ENCODE measurements at places on chromosomes 3 and 15.

DNA sequence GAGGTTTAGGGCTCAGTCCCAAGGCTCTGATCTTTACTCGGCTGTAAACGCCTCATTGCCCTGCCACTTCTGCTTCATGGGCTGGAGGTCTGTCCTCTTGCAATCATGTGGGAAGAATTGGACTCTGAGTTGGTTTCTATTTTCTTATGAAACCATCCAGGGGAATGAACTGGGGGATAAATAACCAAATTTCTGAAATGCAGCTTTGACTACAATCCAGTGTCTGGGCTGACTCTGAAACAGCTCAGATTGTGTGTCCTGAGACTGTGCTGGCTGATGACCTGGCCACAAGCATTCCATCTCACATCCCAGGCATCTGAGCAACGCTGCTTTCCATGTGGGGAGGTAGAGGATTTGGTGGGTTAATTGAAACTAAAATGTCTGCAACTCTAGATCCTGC is 71.0 kb upstream of the GALNT15 start:
- H3K27ac ChIP-seq, result peak overlapping the region; percentile 27
- H3K27me3 ChIP-seq, result no peaks in the 10 kb centered on the region
- peaks cover 7% of the 10 kb centered on the region for H3K36me3 ChIP-seq
- H3K4me1 ChIP-seq, result no peaks in the 10 kb centered on the region
- H3K4me3 ChIP-seq, result peak overlapping the region; percentile 53
- DNase-seq, result peak; percentile 64

DNA sequence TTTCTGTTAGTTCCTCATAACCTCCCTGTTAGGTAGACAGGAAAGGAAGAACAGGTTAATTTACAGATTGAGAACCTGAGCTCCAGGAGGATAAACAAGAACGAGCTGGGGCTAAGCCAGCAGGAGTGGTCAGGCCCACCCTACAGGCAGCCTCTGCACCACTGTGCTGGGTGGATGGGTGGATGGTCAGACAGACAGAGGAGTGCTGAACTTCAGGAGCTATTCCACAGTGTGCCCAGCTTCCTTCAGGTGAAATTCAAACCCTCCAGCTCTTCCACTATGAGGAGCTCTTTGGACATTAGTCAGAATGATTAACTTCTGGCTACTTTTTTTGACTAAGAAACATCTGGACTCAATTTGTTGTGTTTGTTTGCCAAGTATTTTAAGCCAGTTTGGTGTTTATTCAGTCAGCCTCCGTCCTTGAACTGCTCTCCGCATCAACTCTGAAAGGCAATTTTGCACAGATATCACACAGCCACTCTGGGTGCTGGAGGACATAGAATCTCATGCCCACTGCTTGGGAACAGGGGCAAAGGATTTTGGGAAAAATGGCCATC is 361.9 kb downstream of the CLSTN2 start:
- H3K27me3 ChIP-seq, result no peaks in the 10 kb centered on the region
- no peak for DNase-seq
- peaks cover 10% of the 10 kb centered on the region for H3K4me1 ChIP-seq
- no peak overlapping the region for H3K27ac ChIP-seq
- no peak overlapping the region for H3K4me3 ChIP-seq

DNA sequence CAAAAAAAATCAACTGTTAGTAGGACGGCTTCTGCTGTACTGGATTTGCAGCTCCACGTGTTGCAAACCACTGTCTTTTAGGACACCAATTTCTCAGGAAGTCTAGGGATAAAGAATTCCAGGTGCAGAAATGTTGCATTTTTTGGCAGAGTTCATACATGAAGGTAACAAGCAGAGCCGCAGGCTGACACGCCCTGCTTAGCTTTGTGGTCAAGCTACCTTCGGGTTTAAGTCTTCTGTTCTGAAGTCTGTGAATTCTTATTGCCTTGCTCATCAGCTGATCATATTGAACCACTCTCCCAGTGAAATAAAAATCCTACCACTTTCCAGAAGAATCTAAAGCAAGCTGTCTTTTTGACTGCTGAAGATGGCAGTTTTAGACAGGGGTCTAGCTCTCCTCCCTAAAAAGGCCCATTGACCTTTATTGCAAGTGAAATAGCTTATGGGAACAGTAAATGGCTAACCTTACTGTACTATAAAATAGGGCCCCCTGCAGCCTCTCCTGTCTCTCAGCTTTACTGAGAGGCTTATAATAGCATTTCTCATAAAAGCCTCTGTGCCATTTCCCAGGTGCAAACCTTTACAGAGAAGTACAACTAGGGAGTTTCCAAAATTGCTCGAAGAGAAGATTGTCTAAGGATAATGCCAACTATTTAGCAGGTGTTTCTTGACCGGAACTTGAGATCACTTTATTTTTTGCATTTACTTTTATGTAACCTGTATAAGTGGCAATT is 262.2 kb upstream of the IL12A start:
- H3K27ac ChIP-seq, result peak overlapping the region; percentile 16
- peaks cover 3% of the 10 kb centered on the region for H3K4me1 ChIP-seq
- H3K36me3 ChIP-seq, result no peaks in the 10 kb centered on the region
- H3K27me3 ChIP-seq, result no peaks in the 10 kb centered on the region
- peak; percentile 8 for DNase-seq
- no peak overlapping the region for H3K4me3 ChIP-seq

- H3K27ac ChIP-seq, result no peak overlapping the region
- H3K36me3 ChIP-seq, result no peaks in the 10 kb centered on the region
- DNase-seq, result no peak
- no peaks in the 10 kb centered on the region for H3K27me3 ChIP-seq
These were observed 27.0 kb downstream of the EPHB1 start for GRCh38 chr3:134822090-134822489.

GRCh38 chr15:58484791-58485600 is 53.2 kb downstream of the LIPC start:
- no peak for DNase-seq
- H3K27ac ChIP-seq, result no peak overlapping the region
- H3K27me3 ChIP-seq, result no peaks in the 10 kb centered on the region
- H3K36me3 ChIP-seq, result no peaks in the 10 kb centered on the region
- peaks cover 3% of the 10 kb centered on the region for H3K4me1 ChIP-seq

GRCh38 chr15:83153288-83153687 is 45.8 kb downstream of the TM6SF1 start:
- H3K4me3 ChIP-seq, result no peak overlapping the region
- H3K4me1 ChIP-seq, result no peaks in the 10 kb centered on the region
- H3K36me3 ChIP-seq, result peaks cover 4% of the 10 kb centered on the region
- no peaks in the 10 kb centered on the region for H3K27me3 ChIP-seq
- no peak for DNase-seq

DNA sequence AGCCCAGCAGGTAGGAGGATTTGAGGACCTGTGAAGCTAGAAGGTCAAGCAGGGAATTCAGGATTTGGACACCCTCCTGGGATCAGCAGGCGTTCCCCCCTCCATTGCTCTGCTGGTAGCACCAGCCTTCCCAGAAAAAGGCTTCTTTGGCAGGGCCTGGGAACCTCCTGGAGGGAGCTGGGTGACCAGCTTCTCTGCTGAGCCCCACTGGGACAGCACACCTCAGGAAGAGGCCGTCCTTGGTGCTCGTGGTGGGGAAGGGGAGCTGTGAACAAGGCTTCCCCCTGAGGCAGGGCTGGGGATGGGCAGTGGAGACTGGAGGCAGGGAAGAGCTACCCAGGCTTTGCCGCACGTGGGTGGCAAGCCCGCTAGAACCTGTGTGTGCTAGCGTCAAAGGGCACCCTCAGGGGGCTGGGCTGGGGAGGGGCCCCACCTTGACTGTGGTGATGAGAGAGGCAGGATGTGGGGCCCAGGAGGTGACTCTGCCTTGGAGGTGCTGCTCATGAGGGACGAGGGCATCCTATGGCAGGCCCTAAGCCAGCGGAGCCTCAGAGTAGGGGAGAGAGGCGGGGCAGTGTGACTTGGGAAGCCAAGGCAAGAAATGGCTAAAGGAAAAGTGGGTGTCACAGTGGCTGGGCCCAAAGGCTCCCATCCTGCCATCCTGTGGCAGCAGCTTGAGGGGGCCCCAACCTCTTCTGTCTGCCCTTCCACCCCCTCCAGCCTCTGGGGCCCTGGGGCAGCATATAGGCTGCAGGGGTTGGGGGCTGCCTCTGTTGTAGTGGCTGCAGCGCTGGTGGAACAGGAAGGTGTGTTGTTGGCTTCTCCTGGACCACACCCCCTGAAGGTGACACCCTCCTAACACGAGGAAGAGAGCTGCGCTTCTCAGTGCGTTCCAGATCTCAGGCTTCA is 20.7 kb downstream of the KLF13 start:
- H3K4me1 ChIP-seq, result peaks cover 10% of the 10 kb centered on the region
- no peak overlapping the region for H3K27ac ChIP-seq
- H3K36me3 ChIP-seq, result peaks cover 7% of the 10 kb centered on the region
- H3K27me3 ChIP-seq, result no peaks in the 10 kb centered on the region
- no peak for DNase-seq
- no peak overlapping the region for H3K4me3 ChIP-seq

- H3K27me3 ChIP-seq, result no peaks in the 10 kb centered on the region
- no peaks in the 10 kb centered on the region for H3K36me3 ChIP-seq
- peaks cover 13% of the 10 kb centered on the region for H3K4me1 ChIP-seq
- H3K4me3 ChIP-seq, result no peak overlapping the region
- peak overlapping the region; percentile 89 for H3K27ac ChIP-seq
These were observed 1.9 kb upstream of the ADPGK start for GRCh38 chr15:72785432-72785831.

- no peak for DNase-seq
- peak overlapping the region; percentile 14 for H3K27ac ChIP-seq
- H3K36me3 ChIP-seq, result peaks cover 64% of the 10 kb centered on the region
These were observed 54.6 kb downstream of the TM4SF4 start for GRCh38 chr3:149529099-149529498.

DNA sequence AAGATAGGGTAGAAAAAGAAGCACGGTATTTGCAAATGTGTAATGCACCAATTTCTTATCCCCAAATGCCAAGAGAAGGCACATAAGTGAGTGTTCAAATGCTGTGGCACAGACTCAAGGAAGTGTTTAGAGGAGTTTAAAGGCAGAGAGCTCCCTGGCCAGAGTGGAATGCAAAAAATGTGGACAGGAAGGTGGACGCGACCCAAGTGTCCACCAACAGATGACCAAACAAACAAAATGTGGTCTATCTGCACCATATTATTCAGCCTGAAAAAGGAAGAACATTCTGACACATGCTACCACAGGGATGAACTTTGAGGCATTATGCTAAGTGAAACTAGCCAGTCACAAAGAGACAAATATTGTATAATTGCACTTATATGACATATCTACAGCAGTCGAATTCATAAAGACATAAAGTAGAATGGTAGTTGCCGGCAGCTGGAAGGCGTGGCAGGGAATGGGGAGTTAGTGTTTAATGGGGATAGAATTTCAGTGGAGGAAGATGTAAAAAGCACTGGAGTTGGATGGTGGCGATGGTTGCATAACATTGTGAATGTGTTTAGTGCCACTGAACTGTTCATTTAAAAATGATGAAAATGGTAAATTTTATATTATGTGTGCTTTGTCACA is 126.6 kb downstream of the SRGAP3 start:
- H3K4me1 ChIP-seq, result no peaks in the 10 kb centered on the region
- H3K27ac ChIP-seq, result no peak overlapping the region
- no peak for DNase-seq
- H3K4me3 ChIP-seq, result no peak overlapping the region

DNA sequence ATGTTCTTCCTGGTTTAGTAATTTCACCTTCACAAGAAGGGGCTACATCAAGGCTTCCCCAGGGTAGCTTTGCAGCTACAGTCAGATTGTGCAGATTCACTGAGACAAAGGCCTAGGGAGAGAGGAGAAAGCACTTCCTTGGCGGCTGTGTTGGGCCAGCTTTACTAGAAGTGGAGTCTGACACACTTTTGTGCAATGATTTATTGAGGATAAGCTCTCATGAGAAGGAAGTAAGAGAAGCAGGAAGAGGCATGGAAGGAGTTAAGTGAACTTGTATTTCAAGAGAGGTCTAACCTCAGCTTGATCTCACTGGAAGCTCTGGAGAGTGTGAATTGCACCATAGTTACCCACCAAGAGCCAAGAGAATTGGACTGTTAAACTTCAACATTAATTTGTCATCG is 78.9 kb downstream of the TGFBR2 start:
- peaks cover 12% of the 10 kb centered on the region for H3K4me1 ChIP-seq
- H3K4me3 ChIP-seq, result no peak overlapping the region
- H3K27me3 ChIP-seq, result no peaks in the 10 kb centered on the region
- H3K36me3 ChIP-seq, result peaks cover 87% of the 10 kb centered on the region

DNA sequence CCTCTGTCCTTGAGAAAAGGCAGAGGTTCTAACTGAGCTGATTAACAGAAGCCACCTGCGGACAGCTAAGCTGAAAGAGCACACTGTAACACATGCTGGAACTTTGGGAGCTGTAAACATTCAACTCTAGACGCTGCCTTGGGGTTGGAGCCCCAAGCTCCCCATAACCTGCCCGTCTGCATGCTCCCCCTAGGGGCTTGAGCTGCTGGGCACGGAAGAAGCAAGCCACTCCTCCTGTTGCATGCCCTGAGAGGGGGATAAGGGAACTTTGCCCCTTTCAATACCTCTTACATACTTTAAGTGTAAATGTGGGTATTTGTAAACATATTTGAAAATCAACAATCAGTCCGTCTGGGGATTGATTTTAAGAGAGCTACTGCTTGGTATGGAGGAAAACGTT is 188.4 kb downstream of the ADAMTSL3 start:
- H3K4me1 ChIP-seq, result peaks cover 2% of the 10 kb centered on the region
- H3K27me3 ChIP-seq, result no peaks in the 10 kb centered on the region
- no peak overlapping the region for H3K4me3 ChIP-seq
- DNase-seq, result no peak
- no peaks in the 10 kb centered on the region for H3K36me3 ChIP-seq

DNA sequence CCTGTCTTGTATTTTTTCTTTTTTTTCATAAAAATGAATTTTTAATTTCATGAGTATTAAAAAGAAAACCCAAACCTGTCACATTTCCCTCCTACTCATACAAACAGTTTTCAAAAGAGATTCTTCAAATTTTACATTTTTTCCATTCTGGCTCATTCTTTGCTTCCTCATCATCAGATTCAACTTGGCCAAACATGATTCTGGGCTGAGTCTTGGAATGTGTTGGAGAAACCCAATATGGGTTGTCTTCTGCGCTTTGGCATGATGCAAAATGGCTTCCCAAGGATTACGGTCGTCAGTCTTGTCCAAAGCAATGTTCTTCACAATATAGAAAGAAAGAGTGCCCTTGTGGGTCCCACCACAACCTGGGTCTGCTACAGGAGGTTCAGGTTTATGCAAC is 12.4 kb upstream of the TM4SF4 start:
- peak overlapping the region; percentile 19 for H3K27ac ChIP-seq
- H3K27me3 ChIP-seq, result no peaks in the 10 kb centered on the region
- H3K36me3 ChIP-seq, result no peaks in the 10 kb centered on the region
- H3K4me1 ChIP-seq, result peaks cover 4% of the 10 kb centered on the region
- no peak overlapping the region for H3K4me3 ChIP-seq
- DNase-seq, result no peak

DNA sequence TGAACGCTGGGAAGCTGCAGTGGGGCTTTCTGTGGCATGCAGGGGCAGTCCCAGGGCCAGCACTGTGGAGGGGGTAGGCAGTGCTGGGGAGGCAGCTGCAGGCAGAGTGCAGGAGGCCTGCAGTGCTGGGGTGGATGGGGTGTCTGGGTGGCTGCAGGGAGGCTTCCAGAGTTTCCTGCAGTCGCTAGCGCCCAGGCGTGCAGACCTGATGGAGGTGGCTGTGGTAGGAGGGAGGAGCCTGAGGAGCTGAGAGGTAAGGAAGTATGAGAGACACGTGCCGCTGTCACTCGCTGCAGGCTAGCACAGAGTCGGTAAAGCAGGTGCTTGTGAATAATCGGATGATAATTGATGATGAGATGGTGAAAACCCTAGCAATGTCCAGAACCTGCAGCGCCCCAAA is 16.3 kb downstream of the SYNM start:
- no peak overlapping the region for H3K27ac ChIP-seq
- no peaks in the 10 kb centered on the region for H3K36me3 ChIP-seq
- DNase-seq, result no peak
- H3K4me1 ChIP-seq, result peaks cover 38% of the 10 kb centered on the region

GRCh38 chr3:133211449-133211848 is 173.3 kb downstream of the TMEM108 start:
- no peak overlapping the region for H3K27ac ChIP-seq
- H3K36me3 ChIP-seq, result no peaks in the 10 kb centered on the region
- no peaks in the 10 kb centered on the region for H3K27me3 ChIP-seq
- H3K4me3 ChIP-seq, result no peak overlapping the region

All from mesenchymal stem cell (in vitro differentiated cells and primary cell).